ENCODE measurements at places on chromosomes 2 and 18.

- no peak for DNase-seq
These were observed 196.0 kb downstream of the IRS1 start for GRCh38 chr2:226603606-226604005.

DNA sequence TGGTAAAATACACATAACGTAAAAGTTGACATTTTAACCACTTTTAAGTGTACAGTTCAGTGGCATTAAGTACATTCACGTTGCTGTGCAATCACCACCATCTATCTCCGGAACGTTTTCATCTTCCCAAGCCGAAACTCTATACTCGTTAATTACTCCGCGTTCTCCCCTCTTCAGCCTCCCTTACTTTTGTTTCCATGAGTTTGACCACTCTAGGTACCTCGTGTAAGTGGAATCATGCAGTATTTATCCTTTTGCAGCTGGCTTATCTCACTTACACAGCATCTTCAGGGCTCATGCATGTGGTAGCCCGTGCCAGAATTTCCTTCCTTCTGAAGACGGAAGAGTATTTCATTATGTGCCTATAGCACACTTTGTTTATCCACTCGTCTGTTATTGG, 225.2 kb downstream of the SLC4A3 start:
- no peak for DNase-seq

GRCh38 chr2:64202206-64202845, 58.1 kb upstream of the PELI1 start:
- DNase-seq, result no peak

GRCh38 chr18:49591775-49592174, 29.9 kb downstream of the LIPG start:
- DNase-seq, result no peak

DNA sequence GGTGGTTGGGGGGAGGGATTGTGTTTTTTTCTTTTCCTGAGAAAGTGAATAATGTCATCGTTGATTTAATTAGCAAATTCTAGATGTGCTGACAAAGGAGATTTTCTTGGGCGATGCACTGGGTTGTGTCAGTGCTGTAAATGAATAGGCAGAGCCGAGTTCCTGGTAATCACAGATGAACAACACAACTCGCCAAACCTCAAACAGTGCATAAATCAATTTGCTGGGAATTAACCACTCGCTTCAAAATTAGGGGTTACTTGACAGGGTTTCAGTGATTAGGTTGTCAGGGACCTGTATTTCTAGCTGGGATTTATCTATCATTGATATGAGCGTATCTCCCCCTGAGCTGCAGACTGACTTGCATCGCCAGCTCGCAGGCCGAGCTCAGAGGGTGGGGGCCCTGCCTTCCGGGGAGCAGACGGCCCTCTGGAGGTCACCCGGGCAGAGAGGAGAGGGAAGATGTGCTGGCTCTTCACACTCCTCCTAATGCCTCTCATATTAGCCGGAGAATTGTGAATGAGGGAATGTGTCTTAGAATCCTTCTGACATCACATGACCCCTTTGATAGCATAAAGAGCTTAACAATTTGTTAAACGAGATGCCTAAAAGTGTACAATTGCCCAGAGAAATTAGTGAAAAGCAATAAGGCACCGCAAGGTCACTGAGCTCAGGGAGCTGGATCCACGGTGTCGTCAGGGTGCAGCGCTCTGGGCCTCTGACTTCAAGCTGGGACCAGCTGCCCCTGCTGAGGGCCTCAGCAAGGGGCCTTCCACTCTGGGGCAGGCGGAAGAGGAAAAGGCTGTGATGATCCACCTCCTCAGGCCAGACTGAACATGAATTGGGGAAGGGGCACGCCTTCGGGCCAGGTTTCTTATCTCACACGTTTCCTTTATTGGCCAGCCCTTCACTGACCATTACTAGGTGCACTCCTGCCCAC, 48.9 kb downstream of the SMIM21 start:
- no peak for DNase-seq

DNA sequence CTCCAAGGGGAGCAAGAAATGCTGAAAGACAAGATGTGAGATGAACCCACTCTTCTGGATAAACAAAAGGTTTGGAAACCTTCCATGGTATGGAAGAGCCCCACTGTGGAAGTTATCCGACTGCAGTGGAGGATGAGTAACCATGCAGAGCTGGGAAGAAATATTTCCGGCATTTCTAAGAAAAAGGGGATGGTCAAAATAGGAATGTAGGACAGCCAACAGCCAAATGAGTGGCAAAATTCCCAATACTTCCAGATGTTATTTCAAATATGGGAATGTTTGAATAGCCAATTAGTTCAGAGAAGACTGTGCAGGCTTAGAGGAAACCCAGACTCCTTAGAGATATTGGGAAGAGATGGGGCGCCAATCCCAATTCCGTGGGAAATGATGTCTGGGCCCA, 246.8 kb downstream of the RAD51AP2 start:
- no peak for DNase-seq

DNA sequence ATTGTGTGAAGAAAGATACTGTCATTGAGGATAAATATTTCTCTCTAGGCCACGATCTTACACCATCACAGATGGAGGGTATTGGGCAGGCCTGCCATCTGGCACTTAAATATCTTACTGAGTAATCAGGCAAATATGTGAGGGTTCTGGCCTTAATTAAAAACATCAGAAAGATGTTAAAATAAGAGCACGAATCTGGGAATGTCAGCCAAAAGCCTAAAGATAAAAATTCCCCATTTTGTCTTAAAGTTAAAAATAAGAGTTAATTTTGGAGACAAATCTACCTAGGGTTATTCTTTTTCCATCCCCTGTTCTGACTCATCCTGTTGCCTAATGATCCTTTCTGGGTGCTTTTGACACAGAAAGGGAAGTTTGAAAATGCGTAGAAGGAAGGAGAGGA, 121.0 kb downstream of the SUCLG1 start:
- DNase-seq, result no peak

GRCh38 chr18:65365245-65365980, 385.4 kb upstream of the CDH7 start:
- no peak for DNase-seq

DNA sequence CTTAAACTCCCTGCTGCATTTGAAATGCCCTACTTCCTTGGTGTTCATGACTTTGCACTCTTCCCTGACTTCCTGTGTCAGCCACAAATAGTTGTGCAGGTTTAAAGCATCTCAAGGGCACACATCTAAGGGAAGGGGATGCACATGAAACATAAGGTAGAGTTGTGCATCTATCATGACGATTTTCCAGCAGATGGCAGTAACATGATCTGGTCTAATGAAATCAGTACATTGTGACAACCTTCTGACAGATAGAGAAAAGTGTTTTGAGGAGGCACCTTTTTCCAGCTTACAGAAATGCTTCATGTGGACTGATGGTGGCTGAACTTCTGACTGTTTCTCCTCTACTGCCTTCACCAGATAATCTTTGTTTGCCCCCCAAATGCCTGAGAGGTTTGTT, 238.9 kb downstream of the XIRP2 start:
- no peak for DNase-seq

- DNase-seq, result no peak
These were observed 101.8 kb upstream of the AGAP1 start for GRCh38 chr2:235391921-235392615.

- no peak for DNase-seq
These were observed 15.0 kb upstream of the TANC1 start for GRCh38 chr2:158953454-158953853.

- DNase-seq, result no peak
These were observed 36.9 kb upstream of the SIX3 start for GRCh38 chr2:44904578-44904977.

- no peak for DNase-seq
These were observed 490.7 kb downstream of the NUP35 start for GRCh38 chr2:183614799-183615435.

DNA sequence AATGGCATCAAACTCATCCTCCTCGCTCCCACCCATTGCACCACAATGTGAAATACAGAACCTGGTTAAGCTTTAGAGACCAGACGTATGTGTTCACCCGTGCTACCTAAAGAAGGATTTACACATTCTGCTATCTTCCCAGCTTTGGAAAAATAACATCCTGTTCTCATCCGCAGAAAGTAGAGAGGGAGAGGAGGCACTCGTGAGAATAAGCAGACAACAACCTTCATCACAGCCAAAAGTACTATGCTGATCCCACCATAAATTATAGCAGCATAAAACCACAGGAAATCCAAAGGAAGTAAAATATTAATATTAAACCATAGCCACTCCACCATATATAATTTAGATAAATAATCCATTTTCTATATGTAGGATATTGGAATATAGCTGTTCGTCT, 111.7 kb upstream of the NRP2 start:
- DNase-seq, result no peak

GRCh38 chr2:239767021-239767905, 257.9 kb downstream of the NDUFA10 start:
- DNase-seq, result no peak

DNA sequence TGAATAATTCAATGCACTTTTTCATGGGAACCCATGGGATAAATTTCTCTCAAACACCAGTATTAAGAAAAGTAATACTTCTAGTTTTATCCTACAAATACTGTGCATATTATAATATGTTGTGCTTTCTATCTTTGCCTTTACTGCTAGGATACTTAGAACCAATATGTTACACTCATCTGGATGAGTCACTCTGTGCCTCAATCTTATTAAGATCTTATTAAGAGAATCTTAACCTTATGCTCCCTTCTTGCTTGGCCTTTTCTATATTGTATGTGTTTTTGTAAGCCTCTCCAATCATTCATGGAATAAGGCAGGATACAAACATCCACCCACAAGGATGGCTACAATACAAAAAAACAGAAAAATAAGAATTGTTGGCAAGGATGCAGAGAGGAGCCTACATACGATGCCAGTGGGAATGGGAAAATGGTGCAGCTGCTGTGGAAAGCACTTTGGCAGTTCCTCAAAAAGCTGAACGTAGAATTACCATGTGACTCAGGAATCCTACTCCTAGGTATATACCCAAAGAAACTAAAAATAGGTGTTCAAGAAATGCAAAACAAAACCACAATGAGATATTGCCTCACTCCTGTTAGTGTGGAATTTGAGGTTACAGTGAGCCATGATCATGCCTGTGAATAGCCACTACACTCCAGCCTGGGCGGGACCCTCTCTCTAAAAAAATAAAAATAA, 10.7 kb upstream of the TWSG1 start:
- no peak for DNase-seq

DNA sequence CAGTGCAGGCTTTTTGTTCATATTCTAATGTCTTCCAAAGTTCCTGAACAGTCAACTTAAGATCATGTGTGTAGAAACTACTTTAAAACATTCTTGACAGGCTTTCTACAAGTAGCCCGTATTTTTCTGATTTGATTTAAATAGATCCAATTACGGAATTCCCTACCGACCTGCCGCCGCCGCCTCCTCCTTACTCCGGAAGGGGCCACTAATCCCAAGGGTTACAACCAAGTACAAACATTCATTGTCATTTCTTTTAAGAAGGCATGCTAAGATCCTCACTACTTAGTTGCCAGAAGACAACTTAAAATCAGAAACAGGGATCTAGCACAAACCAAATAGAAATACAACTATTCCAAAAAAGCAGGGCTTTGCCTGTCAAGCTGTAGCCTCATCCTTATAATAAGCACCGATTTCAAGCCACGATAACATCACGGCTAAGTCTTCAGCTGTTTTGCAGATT, 784 bp downstream of the WDR33 start:
- no peak for DNase-seq

GRCh38 chr2:112092286-112093041, 37.4 kb downstream of the TMEM87B start:
- no peak for DNase-seq

DNA sequence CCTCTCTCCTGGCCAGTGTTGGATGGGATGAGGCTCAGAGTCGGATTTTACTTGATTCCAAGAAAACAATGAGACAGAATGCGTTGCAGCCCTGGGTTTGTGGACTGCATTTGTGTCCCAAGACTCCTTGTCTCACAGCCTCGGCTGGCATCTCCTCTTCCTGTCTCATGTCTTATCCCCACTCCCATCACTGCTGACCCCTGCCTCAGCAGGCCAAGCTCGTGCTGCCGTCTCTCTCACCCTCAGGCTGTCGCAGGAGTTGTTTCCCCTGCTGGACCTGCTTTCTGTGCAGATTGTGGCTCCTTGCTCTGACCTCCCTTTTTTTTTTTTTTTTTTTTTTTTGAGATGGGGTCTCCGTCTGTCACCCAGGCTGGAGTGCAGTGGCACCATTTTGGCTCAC, 70.2 kb upstream of the RALBP1 start:
- DNase-seq, result no peak

DNA sequence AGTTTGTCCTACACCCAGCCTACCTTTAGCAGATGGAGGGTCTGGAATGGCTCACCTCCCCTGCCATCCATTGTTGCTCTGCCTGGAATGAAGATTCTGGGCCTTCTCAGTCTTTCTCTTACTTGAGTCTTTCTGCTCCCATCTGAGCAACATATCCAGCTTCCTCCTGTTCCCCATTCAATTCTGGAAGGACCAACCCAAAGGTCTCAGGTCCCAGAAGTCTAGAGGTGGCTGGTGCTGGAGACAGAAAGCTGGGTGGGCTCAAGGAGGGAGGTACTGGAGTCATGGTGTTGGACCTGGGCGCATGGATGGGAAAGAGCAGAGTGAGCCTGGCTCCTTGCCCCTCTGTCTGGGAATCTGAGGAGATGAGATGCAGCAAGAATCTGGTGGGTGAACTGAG, 93.5 kb upstream of the SIX3 start:
- no peak for DNase-seq

DNA sequence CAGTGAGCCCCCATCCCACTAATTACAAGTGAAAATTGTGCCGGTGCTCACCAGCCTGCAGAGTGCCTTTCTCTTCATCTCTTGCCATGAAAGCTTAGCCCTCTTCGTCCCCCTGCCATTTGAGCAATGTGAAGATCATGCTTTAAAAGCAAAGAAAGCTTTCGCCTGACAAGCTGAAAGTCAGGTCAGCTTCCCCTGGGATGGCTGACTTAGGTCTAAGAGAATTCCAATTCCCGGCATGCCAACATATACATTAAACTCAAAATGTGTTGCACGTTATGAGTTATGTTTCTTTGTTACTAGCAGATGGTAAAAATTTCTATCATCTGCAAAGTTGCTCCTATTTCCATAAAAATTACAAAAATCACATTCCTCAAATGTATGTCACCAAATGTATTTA, 129.8 kb downstream of the AFF3 start:
- DNase-seq, result no peak

GRCh38 chr2:51441786-51442185, 409.9 kb upstream of the NRXN1 start:
- DNase-seq, result no peak

DNA sequence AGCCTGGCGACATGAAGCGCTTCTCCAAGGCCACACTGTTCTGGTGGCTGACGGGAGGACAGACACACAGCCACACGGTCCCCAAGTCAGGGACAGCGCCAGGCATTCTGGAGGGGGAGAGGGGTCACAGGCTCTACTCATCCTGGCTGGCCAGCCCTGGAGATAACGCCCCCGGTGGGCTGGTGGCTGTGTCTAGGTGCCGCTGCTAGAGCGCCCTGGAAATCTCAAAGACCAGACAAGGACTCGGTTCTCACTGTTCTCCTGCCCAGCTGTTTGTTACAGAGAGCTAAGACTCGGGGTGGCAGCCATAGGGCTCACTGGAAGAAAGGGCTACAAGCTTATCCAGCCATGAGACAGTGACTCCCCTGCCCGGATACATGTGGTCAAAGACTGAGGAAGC, 72.0 kb downstream of the KCNF1 start:
- no peak for DNase-seq

- no peak for DNase-seq
These were observed 45.7 kb upstream of the ACAA2 start for GRCh38 chr18:49859021-49859359.

GRCh38 chr2:7886666-7887065, 795.2 kb upstream of the ID2 start:
- no peak for DNase-seq

- no peak for DNase-seq
These were observed 972 bp upstream of the CELF4 start for GRCh38 chr18:37566479-37567060.

Data from stimulated activated CD4-positive, alpha-beta T cell treated with anti-CD3 and anti-CD28 coated beads, Interleukin-2, amount 100 ng/mL, for 4 hours (primary cell).